Left ventricle myocardium inferior (tissue), 1 donor: ENCODE measurements at places on chromosomes 11 and 22.
A peak's percentile ranks its signal among the peaks of the same experiment; 100 is the strongest.

DNA sequence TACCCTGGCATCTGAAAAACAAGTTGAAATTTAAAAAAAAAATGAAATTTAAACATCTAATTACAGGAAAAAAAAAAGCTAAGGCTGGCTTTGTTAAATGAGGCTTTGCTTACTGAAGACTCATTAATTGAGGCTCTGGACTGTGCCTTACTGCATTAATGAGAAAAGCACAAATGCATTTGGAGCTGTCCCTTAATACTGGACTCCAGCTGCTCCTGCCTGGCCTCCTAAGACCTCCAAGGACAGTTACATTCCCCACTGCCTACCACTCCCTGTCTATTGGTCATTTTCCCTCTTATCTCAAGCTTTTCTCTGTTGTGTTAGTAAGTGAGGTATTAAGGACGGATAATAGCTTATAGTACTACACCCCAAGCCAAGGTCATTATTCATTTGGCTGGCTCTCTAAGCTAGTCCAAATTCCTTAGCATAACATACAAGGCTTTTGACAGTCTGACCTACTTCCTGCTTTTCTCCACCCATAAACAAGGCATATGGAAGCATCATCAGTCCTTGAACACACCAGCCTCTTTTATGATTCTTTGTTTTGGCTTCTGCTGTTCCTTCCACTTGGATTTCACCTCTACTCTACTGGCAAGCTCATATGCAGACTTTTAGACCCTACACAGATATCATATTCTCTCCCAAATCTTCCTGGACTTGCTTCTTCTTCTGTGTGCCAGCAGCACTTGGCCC lies 62.5 kb downstream of the USP35 start:
- no peak for DNase-seq

GRCh38 chr22:37601540-37602442 lies 6.8 kb upstream of the GGA1 start:
- no peak for DNase-seq

DNA sequence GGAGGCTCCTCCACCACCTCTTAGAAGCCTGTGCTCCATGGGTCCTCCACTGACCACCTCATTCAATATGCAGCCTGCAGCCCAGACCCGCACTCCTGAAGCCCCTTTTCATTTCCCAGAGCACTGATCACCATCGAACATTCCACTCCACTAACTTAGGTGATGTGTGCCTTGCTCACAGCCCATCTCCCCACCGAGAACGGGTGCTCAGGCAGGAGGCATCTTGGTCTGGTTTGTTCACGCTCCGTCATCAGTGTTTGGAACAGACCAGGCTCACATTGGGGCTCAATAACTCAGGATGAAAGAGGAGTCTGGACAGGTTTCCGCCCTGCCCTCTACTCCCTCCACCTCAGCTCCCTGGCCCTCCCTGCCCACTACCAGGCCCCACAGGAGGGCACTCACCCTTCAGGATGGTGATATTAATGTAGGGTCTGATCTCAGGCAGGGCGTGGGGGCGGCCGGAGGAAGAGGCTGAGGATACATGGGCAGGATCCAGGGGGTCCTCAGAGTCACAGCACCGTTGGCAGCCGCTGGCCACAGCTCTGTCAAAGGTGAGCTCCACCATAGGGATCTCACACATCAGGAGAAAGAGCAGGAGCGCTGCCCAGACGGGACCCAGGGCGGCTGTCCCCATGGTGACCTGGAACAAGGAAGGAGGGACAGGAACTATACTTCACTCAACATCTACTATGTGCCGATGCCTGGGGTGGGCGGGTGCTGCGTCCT lies 3.1 kb downstream of the C1QTNF6 start:
- peak; percentile 12 for DNase-seq

- DNase-seq: no peak
These were observed 15.5 kb downstream of the C1QTNF6 start for GRCh38 chr22:37172266-37173245.

GRCh38 chr11:101028644-101029043 lies 101.0 kb downstream of the PGR start:
- no peak for DNase-seq

- no peak for DNase-seq
These were observed 48.5 kb upstream of the PRDM11 start for GRCh38 chr11:45097721-45098493.

- DNase-seq: no peak
These were observed 16.7 kb downstream of the MPPED1 start for GRCh38 chr22:43428521-43428920.
